ENCODE measurements at places on chromosomes 3 and 15.

DNA sequence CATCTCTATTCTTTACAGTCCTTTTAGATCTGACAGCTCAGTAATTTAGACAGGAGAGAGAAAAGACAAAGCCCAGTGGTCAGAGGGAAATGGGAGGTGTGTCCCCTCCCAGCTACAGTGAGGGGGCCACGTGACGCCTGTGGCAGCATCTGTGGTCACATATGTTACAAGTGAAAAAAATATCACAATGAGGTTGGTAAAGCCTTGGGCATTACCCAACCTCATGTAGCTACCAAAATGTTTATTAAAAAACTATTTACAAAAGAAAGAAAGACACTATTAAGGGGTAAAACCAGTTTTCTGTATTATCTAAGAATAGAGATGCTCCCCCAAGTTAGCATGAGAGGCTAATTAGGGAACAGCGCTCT lies 42.9 kb upstream of the PLCL2 start:
- DNase-seq, result no peak

DNA sequence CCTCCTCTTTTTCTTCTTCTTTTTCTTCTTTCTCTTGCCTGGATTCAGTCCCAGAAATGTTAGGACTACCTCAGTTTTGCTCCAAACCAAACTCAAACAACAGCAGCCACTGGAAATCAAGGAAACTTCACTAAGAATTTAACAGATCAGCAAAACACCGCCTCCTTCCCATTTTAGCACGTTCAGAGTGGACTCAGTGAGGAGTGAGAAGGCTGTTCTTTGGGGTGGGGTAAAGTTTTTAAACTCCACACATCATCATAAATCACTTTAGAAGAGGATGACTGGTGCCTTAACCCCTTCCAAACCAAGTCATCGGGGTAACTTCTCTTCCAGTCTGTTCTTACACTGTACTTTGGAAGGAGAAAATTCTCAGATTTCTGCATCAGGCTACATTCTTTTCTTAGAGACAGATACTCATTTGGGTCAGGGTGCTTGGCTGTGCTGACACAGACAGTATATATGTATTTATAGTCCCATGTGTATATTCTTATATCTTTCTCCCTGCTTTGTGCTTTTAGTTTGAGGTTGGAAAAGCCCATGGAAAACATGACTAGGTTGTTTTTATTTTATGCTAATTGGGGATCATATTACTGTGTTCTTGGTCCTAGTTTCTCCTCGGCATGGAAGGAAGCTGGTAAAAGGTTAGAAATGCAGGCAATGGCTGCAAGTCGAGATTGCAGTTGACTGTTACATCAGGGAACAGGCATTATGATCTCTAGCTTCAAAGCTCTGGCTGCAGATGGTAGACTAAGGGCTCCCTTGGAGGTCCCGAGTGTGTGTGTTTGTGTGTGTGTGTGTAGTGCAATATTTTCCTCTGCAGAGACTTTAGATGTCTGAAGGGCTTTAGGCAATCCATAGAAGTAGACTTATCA lies at the start of gene CCDC80:
TSS of gene CCDC80 (minus strand) at position 214 of the 872 bp plus-strand sequence. CDS start 1,238 bp downstream, outside the sequence.
- DNase-seq, result no peak

GRCh38 chr3:151383956-151384355 lies 597 bp downstream of the P2RY12 start:
- no peak for DNase-seq

DNA sequence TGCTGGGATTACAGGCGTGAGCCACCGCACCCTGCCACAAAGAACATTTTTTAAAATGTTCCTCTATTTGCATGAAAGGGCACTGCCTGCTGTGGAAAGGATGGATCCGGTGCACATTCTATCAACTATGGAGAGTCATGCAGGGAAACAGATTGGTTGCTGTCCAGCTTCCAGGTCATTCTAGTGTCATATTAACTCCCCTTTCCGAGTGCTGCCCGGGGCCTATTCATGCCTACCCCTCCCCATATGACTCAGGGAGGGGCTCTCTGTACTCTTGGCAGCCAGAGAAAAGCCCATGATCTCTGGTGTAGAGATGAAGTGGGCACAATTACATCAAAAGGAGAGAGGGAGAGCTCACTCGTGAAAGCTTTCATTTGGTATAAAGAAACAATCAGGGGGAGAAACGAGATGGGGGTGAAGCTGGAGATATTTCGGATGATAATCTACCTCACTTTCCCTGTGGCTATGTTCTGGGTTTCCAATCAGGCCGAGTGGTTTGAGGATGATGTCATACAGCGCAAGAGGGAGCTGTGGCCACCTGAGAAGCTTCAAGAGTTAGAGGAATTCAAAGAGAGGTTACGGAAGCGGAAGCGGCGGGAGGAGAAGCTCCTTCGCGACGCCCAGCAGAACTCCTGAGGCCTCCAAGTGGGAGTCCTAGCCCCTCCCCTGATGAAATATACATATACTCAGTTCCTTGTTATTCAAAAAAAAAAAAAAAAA lies 16.1 kb upstream of the AHSG start:
- DNase-seq, result no peak

DNA sequence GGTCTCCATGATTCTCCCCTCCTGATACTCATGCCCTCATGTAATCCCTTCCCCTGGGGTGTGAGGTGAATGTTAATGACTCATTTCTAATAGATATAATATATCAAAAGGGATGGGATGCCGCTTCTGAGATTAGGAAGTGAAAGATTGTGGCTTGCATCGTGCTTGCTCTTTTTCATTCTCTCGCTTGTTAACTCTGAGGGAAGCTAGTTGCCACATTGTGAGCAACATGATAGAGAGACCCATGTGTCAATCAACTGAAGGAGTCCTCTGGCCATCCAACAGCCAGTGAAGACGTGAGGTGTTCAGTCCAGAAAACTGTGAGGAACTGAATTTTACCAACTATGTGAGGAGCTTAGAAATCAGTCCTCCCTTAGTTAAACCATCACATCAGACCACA lies 28.9 kb upstream of the DRD3 start:
- DNase-seq, result no peak
